ENCODE measurements at places on chromosomes 6 and 20. TPM values are rescaled to one million over a fixed set of nuclear protein-coding genes. Genes with fewer than 3 reads are reported as not detected.

The FLRT3 gene
- total RNA-seq: 0.22 TPM

The RCAN2 gene
- total RNA-seq: 281 TPM

The CALHM4 gene
- not detected for total RNA-seq

DNA sequence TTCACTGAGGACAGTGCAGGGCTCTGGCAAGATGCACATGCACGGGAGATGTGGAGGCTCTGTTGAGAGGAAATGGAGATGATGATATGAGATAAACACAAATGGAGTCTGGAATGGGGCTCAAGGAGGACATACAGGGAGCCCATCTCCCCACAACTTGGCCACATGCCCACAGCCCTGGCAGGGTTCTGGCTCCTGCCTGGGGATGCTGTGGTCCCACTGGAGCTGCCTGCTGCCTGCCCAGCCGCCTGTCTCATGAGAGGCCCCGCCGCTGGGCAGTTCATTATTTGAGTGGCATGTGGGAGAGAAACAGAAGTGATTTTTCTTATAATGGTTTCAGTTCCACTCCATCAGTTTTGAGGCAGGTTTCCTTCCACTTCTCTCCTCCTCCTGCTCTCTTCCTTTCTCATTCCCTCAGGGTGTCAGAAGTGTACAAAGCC lies 133.6 kb upstream of the TRAF3IP2 start:
- DNase-seq: no peak

- peak; percentile 99 for DNase-seq
Measured at GRCh38 chr6:35452183-35453090, at the start of gene FANCE. Gene FANCE (plus strand): TSS chr6:35452338. CDS start chr6:35452546, 208 bp downstream.

DNA sequence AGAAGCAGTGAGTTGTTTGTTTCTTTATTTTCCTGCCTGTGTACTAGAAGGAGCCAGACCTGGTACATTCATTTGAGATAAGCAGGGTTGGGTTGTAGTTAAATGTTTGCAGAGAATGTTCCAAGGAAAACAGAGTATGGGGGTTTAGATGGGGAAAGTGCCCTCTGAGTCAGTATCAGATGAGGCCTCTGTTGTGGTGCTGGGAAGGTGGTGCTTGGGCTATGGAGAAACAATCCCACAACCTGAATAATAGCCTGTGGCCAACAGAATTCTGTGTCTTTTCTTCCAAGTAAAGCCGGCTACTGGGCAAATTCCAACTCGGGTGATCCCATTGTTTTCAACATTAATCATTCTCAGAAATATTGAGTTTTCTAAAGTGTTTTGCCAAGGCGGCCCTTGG lies 109.3 kb downstream of the RNF144B start:
- DNase-seq: no peak

DNA sequence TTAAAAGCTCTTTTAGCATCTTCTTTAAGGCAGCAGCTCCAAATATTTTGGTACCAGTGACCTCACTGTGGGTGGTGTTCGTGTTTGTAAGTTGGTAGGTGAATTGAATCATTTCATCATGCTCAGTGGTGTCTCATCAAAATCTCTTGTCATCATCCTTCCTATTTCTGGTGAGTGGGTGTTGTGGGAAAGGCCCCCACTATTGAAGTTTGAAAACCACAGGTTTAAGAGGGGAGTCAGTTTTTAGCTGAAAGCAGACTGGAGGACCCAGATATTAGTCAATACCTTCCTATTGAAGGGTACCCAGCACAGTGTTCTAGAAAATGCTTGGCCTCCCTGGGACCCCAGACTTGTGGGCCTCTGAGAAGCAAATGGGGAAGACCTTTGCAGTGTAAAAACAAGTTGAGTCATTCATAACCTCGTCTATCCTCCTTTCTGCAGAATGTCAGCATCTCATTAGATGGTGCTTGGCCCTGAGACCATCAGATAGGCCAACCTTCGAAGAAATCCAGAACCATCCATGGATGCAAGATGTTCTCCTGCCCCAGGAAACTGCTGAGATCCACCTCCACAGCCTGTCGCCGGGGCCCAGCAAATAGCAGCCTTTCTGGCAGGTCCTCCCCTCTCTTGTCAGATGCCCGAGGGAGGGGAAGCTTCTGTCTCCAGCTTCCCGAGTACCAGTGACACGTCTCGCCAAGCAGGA lies 3.7 kb downstream of the PIM1 start:
- DNase-seq: no peak

- no peak for DNase-seq
Measured at GRCh38 chr6:155079985-155080452, 84.9 kb downstream of the TIAM2 start.

- DNase-seq: no peak
Measured at GRCh38 chr6:168793649-168794048, 352.7 kb downstream of the SMOC2 start.

DNA sequence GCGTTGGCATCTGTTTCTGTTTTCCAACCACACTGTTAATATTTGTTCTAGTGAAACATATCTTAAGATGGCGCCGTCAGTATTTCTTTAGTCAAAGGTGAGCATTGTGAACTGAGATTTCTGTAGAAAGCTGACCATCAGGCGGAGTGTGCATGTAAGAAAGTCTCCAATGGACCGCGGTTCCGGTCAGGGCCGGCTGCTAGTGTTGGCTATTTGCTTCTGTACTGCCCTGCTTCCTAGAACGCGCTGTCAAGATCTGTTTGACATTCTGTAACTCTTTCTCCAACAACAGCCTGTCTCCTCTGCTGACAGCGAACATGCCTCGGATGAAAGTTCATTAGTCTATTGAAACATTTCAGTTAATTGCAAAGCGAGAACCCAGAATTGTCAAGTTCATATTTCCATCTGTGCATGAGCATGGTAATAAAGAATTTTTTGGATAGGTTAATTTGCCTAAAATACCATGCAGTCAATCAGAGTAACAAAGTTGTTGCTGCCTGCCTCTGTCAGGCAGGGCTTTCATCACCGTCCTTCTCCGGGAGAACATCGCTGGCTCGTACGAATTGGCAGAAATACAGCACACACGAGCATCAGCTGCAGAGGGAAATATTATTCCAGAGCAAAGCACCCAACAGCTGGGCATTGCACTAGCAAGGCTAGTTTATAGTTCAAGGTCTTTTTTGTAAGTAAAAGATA lies 369.1 kb downstream of the CDH4 start:
- no peak for DNase-seq

DNA sequence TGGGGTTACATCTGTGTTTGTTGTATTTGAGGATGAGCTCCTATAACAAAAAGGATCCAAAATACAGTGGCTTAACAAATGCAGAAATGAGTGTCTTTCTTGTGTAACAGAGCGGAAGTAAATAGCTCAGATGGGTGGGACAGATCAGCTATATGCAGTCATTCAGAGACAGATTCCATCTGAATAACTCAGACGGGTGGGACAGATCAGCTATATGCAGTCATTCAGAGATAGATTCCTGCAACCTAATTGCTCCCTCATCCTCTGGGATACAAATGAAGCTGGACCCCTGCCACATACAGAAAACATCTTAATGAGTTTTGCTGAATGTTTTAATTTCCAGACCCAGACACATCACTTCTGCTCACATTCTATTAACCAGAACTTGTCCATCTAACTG lies 332.3 kb downstream of the BCKDHB start:
- DNase-seq: no peak

DNA sequence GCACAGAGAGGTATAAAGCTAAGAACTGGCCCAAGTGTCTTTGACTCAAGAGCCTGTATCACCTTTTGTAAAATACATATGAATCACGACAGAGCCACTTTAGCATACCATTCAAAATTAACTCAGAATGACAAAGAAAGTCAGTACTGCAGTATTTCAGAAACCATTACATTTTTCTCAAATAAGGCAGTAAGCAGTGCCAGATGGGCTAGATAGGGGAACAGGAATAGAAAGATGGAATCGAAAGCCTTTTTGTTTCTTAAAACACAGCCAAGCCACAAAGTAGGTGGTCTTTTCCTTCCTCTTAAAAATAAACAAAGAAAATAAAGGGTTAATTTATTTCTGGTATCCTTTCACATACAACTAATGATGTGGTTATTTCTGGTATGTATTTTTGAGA lies 10.3 kb downstream of the CLDN20 start:
- DNase-seq: no peak

- DNase-seq: no peak
Measured at GRCh38 chr20:17765584-17765983, 65.8 kb downstream of the BANF2 start.

DNA sequence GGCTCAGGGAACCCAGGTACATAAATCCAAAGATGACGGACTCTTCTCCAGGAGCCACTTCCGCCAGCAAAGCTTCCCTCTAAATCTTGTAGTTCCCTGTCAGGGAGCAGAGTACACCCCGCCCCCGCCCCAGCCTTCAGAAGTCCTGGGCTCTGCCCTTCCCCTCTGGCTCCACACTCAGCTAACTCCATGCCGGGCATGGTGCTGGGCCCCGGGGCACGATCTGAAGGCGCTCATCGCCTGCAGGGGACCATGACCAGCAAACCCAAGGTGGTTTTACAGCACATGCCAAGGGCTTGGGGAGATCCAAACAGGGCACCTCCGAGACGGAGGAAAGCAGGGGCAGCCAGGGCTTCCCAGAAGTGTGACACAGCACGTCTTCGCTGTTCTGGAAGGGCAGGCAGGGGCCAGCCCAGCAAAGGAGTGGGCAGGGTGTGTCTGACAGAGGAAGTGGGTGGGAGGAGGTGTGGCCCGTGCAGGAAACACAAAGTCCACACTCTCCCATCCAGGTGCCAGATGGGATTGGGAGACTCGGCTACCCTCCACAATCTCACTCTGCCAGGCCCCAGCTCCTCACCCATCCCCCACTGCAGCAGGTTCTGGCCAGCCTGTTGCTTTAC lies 41.6 kb upstream of the SLC22A2 start:
- no peak for DNase-seq

DNA sequence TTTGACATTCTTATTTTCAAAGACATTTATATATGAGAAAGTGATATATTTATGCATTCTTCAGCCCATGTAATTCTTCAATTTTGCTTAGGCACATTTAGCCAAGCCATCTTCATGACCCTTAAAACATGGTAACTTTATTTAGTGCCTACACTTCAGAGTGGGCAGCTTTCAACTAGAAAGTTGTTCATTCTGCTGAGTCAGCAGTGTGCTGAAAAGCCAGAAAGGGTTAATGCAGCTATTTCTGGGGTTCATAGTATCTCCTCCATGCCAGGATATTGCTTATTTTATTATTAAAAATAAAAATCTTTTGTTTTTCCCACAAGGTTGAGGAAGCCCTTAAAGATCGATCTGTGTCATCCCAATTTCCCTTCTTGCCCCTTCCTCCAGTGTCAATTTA lies 79.2 kb downstream of the EDN1 start:
- DNase-seq: no peak

DNA sequence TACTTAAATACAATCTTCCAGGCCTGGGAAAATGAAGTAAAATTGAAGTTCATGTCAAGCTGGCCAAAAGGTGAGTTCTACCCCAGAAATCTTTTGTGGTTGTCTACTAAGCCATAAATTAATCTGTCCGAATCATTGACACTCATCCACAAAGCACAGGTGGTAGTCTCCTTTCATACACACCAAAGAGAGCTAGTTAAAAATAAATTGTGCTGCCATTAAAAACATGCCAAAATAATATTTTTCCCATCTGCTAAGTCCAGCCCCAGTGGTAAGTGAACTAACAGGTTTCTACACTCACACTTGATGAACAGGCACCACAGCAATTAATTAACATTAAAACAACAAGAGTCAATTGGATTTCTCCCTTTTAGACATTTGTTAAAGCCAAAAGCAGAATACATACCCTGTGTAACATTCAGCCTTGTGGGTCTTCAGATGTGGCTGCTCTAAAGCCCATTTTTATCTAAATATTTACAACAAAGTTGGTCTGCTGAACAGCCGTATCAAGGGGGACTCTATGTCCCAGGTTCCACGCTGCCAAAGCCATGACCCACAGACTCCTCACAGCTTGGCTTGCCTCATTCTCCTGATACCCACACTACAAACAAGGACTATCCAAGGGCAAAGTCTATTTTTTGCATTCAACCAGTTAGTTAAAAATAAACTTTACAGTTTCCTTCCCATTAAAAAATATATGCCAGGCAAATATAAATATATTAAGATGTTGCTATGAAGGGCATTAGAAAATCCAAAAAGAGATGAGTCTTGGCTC lies 490.4 kb downstream of the BMP2 start:
- DNase-seq: no peak

- DNase-seq: no peak
Measured at GRCh38 chr6:132218059-132218696, 183.1 kb downstream of the MOXD1 start.

- DNase-seq: no peak
Measured at GRCh38 chr6:111888928-111889695, 15.9 kb upstream of the FYN start.

DNA sequence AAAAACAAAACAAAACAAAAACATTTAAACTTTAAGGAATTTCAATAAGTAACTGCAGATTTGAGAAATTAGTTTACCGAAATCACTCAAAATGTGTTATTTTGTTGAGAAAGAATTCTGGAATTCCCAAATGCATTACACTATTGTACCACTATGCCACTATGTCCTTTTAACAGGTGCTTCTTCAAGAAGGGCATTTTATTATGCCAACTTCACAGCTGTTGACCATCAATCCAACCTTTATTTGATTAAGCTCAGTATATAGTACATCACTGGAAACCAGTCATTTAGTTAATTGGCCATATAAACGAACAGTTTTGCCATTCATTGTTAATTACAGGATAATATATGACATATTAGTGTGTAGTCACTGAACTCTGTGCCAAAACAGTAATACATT lies 221.7 kb downstream of the ARHGAP18 start:
- no peak for DNase-seq

GRCh38 chr6:139732451-139732850 lies 358.0 kb upstream of the CITED2 start:
- no peak for DNase-seq

GRCh38 chr6:156942266-156942665 lies 165.1 kb downstream of the ARID1B start:
- no peak for DNase-seq

GRCh38 chr6:11217360-11218101 lies 14.9 kb downstream of the NEDD9 start:
- DNase-seq: no peak

DNA sequence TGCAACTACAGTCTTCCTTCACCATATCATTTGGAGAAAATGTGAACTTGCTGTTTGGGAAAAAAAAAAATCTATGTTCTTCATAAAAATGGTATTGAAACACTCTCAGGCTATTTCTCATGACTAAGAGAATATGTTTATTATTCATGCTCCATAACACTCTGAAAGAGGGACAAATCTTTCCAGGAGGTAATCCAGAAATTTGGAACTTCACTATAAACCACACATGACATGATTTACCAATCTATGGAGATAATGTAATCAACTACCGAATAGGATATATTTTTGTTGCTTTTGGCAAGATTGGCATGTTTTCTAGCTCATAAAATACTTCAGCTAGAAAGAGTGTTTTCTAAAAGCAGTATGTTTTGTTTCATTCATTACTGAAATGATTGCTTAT lies 56.3 kb downstream of the THEMIS start:
- no peak for DNase-seq

DNA sequence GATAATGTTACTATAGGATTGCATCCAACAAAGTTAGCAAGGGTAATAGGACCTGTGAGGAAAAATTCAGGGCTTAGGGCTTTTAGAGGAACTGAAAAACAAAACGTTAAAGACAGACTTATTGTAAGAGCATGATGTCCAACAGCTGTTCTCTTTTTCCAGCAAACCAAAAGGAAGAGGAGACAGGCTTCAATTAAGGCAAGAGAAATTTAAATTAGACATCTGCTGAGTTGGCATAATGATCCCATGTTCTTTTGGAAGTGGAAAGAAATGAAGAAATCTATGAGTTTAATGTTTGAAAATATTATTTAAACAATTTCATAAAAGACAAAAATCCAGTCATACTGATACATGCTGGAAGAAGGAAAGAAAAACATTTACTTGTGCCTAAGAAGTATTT lies 95.7 kb upstream of the HMGCLL1 start:
- DNase-seq: no peak

GRCh38 chr6:20691185-20691584 lies 156.9 kb downstream of the CDKAL1 start:
- no peak for DNase-seq

Data from cardiac septum (tissue), 1 donor.